ENCODE measurements at places on chromosomes 16 and 17.

DNA sequence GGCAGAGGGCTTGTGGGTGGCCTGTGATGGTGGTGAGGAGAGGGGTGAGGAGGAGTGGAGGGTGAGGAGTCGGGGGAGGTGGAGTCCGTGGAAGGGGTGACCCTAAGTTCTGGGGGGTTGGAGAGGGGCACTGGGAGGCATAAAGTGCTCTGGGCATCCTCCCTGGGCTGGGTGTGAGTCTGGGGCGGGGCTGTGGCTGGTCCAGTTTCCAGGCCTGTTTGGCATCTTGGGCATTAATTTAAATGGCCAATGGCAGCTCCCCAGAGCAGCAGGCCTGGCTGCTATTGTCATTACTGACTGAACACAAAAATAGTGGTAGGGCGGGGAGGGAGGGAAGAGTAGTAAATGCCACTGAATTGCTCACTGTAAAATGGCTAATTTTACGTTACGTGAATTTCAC, 7.7 kb upstream of the ARHGAP23 start:
- DNase-seq = no peak

GRCh38 chr17:33335491-33336173, 42.5 kb upstream of the ASIC2 start:
- DNase-seq = no peak

DNA sequence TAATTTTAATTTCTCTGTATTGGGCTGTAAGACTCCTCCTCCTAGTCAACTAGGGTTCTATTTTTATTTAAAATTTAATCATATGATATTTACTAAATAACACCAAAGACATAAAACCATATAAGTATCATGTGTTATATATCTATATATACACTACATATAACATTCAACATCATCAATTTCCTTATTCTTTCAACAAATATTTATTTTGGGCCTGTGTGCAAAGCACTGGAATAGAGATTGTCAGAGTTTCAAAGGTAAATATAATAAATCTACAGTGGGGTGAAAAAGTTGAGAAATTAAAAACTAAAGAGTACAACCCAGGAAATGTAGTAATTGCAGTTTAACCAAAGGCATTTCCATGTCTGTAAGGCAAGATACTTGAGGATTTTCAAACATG, 364.0 kb downstream of the CA10 start:
- DNase-seq = no peak

- no peak for DNase-seq
These were observed 6.8 kb downstream of the ERAL1 start for GRCh38 chr17:28861393-28862203.

DNA sequence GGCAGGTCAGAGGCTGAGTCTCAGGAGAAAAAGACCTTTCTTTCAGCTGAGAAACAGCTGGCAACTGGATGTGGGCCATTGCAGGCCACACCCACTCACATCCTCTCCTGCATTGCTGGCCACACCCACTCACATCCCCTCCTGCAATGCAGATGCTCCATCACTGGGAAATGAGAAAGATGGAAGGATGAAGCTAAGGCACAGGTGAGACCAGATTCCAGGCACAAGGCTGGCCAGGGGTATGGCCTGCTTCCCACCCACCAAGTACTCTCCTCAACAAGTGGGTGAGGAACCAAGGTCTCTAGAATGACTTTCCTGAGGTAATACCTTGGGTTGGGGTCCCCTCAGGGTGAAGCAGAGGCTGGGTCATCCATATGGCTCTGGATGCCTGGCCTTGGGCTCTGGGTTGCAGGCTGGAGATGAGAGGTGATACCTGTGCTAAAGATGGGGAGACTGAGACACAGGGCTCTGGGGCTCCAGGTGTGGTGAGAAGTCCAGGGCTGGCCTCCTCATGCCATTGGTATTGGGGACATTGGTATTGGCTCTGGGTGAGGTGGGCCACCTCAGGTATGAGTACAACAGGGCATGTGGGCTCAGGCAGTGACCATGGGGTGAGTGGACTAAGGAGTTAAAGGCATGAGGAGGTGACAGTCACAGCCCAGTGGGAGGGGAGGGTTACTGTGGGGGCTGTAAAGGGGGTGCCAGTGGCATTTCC, 1726.8 kb downstream of the TP53TG3F start:
- DNase-seq = no peak

- no peak for DNase-seq
These were observed 2.0 kb upstream of the CES3 start for GRCh38 chr16:66958857-66959703.

DNA sequence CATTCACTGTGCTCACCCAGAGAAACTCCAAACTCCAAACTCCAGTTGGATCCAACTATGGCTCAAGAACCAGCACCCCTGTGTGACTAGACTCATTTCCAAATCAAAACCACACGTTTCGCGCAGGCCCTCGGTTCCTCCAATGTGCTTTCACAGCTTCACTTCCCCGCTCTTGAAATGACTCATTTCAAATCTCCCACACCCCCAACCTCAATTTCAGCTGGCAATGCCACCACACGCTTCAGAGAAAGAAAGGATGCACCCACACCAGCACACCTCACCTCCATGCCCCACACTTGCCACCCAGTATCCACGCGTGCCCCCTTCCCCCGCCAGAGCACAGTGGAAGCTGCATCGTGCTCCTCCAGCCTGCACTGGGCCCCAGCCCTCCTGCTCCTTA, 9.0 kb downstream of the TMEM92 start:
- DNase-seq = no peak

DNA sequence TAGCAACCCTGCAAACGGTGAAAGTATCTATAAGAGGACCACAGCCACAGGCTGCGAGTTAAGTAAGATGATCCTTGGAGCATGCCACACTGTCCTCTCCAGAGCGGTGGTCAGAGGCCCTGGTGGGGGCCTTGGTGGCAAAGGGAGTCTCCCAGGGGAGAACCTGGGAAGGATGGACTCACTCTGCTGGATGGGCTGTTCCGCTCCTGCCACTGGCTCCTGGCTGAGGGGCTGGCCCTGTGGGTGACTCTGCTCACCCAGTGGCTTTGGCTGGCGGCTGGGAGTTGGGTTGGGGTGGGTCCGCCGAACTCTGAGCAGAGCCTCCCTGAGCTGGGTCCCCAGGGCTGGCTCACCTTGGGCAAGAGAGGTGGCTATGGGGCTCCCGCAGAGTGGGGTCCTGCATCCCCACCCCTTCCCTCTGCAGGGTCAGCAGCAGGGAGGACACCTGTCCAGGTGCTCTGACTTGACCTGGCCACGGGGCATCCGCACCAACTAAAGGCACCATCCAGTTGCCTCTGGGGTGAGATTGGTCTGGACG, 7.3 kb downstream of the CDK5R1 start:
- DNase-seq = no peak

DNA sequence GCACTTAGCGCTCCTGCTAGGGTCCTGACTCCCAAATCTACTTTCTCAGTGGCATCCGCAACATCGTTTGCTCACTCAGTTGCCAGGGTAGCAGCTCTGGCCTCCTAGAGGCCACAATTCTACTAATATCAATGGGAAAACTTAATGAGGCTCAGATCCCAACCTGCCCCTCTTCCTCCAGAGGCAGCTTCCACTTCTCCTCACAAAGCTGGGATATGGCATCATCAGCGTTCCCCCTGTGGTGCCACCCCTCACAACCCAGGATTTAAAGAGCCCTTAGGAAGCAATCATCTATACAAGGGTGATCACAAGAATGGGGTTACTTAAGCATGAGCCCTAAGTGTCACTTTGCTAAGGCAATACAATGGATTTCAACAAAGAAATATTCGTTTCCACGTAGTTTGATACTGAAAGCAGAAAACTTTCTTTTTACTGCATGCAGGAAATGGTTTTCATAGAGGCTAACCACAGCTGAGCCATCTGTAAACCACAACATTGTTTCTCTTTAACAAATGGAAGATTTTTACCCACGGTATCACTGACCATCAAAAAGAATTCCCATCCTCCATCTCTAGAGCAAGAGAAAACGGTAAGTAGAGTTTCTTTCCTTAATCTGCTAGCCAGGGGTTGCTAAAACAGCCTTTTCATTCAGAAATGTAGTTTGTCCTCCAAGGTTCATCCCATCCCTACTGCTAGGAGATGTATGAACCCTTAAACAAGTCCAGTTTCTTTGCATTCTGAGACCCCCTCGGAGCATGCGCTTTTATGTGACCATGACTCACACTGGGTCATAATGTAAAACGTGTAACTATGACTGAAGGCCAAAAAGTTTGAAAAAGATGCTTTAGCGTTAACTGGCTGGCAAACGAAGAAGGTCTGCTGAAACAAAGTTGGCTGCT, 68.3 kb upstream of the BCAR1 start:
- DNase-seq = no peak

GRCh38 chr16:46817961-46818360, 13.0 kb downstream of the C16orf87 start:
- DNase-seq = no peak

- DNase-seq = no peak
These were observed 9.2 kb downstream of the SCGB1C2 start for GRCh38 chr17:146546-146945.

GRCh38 chr16:35142809-35143192, 1683.4 kb downstream of the TP53TG3F start:
- DNase-seq = no peak

DNA sequence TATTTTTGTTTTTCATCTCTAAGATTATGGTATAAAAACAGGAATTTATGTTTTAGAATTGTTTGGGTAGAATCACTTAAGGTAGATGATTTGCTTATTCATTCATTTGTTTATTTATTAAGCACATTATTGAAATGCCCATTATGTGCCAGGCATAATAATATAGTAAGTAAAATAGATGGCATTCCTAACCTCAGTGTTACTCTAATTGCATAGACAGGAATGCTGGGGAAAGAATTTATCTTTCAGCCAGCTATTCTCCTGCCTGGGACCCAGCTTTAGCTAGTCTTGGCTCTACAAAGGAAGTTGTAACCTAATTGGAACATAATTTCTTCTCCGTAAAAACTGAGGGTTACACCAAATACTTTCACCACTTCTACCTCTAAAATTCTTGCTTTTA, 44.6 kb downstream of the NFAT5 start:
- no peak for DNase-seq

GRCh38 chr17:13003927-13004326, 13.9 kb downstream of the ELAC2 start:
- DNase-seq = no peak

DNA sequence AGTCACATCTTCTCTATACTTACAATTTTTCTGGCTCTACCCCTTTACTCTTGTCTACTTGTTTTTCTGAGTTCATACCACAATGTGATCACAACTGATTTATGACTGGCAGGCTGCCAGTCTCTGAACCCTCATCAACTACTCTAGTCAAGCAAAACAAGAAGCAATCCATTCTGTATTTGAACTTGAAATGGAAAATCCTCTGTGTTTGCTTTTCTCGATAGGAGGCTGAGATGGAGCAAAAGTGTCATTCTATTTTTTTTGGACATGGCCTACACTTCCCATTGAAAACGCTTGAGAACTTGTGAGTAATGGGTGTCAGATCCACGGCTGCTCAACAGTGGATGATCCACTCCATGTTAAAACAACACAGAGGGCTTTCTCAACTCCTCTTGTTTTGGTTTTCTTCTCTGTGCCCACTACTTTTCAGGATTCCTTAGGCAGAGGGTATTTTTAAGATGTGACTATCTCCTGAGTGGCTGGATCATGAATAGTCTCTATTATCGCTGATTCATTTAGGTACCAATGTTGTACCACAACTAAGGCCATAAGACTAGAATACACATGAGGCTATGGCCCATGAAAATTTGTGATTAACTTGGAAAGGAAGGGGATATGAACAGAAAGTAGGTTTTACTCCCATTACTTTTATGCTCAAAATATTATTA, 11.7 kb downstream of the TMEM100 start:
- DNase-seq = no peak

- no peak for DNase-seq
These were observed 1.1 kb downstream of the ORC6 start for GRCh38 chr16:46690281-46691178.

DNA sequence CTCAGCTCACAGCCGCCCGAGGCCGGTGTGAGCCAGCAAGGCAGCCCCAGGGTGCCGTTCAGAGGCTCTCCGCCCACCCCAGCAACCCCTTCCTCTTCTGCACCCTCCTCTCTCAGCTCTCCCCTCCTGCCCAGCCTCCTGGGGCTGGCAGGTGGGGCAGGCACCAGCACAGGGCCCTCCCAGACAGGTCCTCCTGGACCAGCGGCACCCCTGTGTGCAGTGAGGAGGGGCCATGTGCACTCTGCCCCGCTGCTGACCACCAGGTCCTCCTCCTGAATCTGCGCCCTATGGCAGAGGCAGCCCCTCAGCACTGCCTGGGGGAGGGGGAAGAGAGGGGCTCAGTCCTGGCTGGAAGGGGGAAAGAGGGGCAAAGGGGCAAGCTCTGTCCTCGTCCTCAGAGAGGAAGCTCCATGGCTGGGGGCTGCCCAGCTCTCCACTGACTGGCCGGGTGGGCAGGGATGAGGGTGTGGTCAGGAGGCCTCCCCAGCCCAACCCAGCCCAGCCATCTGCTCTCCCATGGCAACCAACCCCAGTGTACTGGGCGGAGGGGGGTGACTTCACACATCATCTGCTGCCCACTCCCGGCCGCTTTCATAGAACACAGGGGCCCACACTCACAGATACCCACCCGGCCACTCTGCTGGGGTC, 5.4 kb upstream of the BCAR1 start:
- DNase-seq = no peak

GRCh38 chr16:88306411-88306810, 76.3 kb upstream of the ZNF469 start:
- DNase-seq = no peak

- no peak for DNase-seq
These were observed 120.2 kb downstream of the METRNL start for GRCh38 chr17:83199500-83200201.

All from stimulated activated CD8-positive, alpha-beta memory T cell treated with anti-CD3 and anti-CD28 coated beads, Interleukin-15, amount 100 ng/mL, for 1 hour (primary cell).